ENCODE measurements at places on chromosomes 3 and 15. TPM values are rescaled to one million over a fixed set of nuclear protein-coding genes. Genes with fewer than 3 reads are reported as not detected.

BFSP2 gene
- not detected for total RNA-seq

CNBP gene
- total RNA-seq, result 258 TPM

LSG1 gene
- 20.6 TPM for total RNA-seq

- peaks cover 10% of the 10 kb centered on the region for H3K36me3 ChIP-seq
- H3K4me3 ChIP-seq, result peak overlapping the region; percentile 3
- H3K27ac ChIP-seq, result peak overlapping the region; percentile 97
- H3K4me1 ChIP-seq, result peaks cover 65% of the 10 kb centered on the region
- H3K27me3 ChIP-seq, result no peaks in the 10 kb centered on the region
- peak; percentile 75 for DNase-seq
These were observed 2.9 kb upstream of the USP3 start for GRCh38 chr15:63501256-63502089.

DNA sequence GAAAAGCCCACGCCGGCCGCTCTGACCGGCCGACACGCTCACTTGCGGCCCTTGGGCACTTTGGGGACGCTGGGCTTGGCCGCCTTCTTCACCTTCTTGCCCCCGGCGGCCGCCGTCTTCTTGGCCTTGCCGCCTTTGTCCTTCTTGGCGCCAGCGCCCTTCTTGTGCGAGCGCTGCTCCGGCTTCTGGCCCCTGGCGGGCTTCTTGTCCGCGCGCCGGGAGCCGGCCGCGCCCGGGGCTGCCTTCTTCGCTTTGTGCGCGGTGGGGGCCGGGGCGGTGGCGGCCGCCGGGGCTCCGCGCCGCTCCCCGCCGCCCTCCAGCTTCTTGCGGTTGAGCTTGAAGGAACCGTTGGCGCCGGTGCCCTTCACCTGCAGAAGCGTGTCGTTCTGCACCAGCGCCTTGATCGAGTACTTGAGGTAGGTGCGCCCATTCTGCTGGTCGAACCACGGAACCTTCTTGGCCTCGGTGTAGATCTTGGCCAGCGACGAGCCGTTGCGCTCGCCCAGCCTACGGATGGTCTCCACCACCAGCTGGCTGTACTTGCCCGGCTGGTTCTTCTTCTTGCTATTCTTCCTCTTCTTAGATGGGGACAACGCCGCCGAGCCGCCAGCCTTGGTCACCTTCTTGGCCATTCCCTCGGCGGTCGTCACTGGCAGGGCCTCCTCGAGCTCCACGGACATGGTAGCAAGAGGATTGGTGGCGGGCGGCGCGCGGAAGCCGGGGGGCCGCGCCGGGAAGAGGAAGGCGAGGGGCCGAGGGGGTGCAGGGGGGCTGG is 36.7 kb downstream of the HMCES start:
- H3K27me3 ChIP-seq, result 0 out of 2 replicates have a peak, but pooled peaks cover 3% of the 10 kb centered on the region
- H3K4me1 ChIP-seq, result peaks cover 20% of the 10 kb centered on the region
- peak overlapping the region; percentile 60 for H3K4me3 ChIP-seq
- peak overlapping the region; percentile 82 for H3K27ac ChIP-seq
- peaks cover 18% of the 10 kb centered on the region for H3K36me3 ChIP-seq
- peak; percentile 46 for DNase-seq

DNA sequence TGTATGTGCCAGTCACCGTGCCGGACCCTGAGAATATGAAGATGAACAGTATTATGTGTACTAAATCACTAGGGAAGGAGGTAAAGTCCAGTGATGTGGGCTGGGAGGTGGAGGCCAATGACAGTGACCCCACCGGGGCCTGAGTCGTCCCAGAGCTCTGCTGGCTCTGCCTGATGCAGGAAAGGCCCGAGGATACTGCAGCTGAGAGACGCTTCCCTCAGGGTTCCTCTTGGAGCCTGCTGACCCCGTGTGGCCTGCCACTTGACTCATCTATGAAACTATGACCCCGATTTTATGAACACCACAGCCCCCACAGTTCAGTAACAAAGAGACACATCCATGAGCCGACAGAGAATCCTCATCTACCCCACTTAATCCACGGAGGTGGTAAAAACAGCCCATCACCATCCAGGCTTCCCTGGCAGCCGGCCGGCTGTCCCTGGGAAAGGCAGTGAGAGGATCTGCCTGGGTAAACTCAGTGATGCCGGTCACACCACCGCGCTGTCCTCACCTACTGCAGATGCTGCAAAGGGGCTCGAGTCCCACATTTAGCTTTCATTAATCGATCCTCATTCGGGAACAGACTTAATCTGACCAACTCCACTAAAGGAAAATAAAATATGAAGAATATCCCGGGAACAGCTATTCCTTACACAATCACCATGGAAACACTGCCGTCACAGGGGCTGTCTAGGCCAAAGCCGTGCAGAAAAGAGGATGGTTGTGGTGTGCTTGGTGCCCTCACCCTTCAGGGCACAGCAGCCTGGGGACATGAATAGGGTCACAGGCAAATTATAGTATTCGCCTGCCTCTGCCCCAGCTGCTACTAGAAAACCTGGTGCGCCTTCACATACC is 82.9 kb downstream of the ARRDC4 start:
- H3K4me1 ChIP-seq, result no peaks in the 10 kb centered on the region
- no peak for DNase-seq
- no peaks in the 10 kb centered on the region for H3K27me3 ChIP-seq
- no peaks in the 10 kb centered on the region for H3K36me3 ChIP-seq
- H3K27ac ChIP-seq, result no peak overlapping the region
- H3K4me3 ChIP-seq, result no peak overlapping the region

Measured in SJSA1 (cell line).